ENCODE measurements at places on chromosomes 5 and 9.

DNA sequence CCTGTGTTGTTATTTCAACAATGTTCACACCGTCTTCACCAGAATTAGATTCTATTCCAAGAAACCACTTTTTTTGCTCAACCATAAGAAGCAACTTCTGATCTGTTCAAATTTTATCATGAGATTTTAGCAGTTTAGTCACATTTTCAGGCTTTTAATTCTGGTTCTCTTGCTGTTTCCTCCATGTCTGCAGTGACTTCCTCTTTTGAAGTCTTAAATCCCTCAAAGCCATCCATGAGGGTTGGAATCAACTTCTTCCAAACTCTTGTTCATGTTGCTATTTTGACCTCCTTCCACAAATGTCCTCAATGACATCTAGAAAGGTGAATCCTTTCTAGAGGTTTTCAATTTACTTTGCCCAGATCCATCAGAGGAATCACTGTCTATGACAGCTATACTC, 25.7 kb upstream of the ENTREP1 start:
- DNase-seq: no peak

GRCh38 chr5:79992891-79993657, 2.0 kb upstream of the MTX3 start:
- no peak for DNase-seq

- DNase-seq: no peak
Observed at GRCh38 chr9:37942621-37943344, 38.9 kb upstream of the SLC25A51 start.

DNA sequence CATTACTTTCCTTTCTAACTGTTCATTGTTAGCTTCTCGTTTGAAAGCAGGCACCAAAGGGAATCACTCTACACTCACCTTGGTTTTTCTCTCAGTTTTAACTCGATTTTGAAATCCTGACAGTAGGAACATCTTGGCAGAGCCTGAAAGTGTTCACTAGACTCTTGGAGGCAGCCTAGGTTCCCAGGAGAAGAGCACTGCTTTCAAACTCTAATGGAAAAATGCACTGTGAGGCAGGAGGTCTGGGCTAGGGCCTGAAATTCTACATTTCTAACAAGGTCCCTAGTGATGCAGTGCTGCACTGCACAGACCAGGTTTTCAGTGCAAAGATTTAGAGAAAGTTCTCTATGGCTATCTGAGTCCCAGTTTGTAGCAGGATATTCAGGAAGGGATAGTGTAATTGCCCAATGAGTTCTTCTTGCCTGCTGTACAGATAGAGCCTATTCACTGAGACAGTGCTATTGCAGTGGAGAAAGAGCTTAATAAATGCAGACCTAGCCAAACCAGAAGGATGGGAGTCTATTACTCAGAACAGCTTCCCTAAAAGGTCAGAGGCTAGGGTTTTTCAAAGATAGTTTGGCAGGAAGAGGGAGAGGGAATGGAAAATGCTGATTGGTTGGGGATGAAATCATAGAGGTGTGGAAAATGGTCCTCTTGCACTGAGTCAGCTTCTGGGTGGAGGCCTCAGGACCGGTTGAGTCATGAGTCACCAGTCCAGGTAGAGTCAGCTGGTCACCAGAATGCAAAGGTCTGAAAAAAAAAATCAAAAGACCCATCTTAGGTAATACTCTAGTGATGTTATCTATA, 153.9 kb downstream of the GPBP1 start:
- DNase-seq: no peak

- no peak for DNase-seq
Observed at GRCh38 chr5:88883059-88883835, at the start of gene MEF2C. MEF2C (minus strand) TSS chr5:88883184; CDS start chr5:88823788, 59,396 bp downstream.

GRCh38 chr5:90473396-90474234, 956 bp downstream of the MBLAC2 start:
- no peak for DNase-seq

- DNase-seq: no peak
Observed at GRCh38 chr9:28887188-28887884, 1314.1 kb upstream of the C9orf72 start.

- DNase-seq: no peak
Observed at GRCh38 chr9:120360046-120360445, 219.9 kb downstream of the CDK5RAP2 start.

DNA sequence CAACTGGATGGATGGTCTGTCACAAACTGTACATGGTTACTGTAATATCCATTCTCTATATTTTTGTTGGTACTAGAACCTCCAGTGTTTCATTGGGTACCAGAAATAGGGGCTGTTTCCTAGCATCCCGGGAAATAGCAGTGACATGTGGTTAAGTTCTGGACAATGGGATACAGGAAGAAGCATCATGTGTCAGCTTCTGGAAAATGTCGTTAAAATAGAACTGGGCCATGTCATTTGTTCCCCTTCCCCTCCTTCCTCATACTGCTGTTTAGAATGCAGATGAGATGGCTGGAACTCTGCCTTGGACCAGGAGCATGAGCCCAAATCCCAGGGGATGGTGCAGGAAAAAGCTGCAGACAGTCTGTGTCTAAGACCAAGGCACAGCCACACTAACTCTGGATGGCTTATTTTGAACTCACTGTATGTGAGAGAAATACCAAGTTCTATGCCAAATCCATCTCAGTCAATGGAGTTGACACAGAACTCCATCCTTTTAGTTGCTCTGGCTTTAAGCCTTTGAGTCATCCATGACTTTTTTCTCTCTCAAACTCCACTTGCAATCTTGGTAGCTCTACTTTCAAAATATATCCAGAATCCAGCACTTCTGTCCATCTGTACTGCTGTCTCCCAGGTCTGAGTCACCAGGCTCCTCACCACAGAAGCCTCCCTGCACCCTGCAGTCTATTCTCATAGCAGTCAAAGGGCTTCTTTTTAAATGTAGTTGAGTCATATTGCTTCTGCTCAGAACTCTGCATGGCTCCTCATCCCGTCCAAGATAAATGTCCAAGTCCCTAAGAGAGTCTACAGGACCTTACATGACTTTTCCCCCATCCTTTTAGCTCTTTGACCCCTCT, 184.2 kb downstream of the NSG2 start:
- no peak for DNase-seq

GRCh38 chr9:20028849-20029231, 240.0 kb upstream of the SLC24A2 start:
- DNase-seq: no peak

- no peak for DNase-seq
Observed at GRCh38 chr5:143354025-143354424, 49.5 kb downstream of the NR3C1 start.

DNA sequence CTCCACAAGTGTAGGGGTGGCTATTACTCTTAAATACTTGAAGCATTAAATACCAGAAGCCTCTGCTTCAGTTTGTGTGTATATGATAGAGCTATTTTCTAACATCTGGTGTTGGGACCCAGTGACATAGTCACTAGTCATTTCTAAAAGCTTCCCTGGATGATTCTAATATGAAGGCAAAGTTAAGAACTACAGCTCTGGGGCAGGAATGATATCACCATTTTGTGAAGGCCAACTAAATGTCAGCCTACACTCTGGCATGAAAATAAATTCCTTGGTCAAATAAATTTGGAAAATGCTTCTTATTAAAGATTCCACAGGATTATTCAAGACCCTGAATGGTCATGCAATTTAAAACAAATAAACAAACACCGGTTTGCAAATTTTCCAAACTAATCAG, 197.7 kb downstream of the PLK2 start:
- DNase-seq: no peak

- no peak for DNase-seq
Observed at GRCh38 chr5:100505984-100506670, 29.0 kb upstream of the FAM174A start.

- peak; percentile 59 for DNase-seq
Observed at GRCh38 chr5:131417240-131417869, 153.5 kb downstream of the CDC42SE2 start.

DNA sequence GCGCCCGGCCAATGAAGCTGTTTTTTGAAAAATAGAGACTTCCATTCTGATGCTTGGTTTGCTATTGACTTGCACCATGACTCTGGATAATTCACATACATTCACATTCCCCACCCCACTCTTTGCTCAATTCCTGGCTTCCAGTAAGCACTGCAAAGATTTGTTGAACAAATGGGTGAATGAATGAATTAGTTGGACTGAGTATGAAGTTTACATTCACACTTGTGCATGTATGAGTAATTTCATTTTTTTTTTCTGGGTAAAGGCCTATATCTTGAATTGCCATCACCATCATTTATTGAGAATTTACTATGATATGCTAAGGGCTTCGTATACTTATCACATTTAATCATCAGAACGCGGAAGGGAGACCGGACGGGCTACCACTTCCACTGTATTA, 13.8 kb upstream of the CCDC69 start:
- DNase-seq: no peak

- no peak for DNase-seq
Observed at GRCh38 chr5:14429101-14430050, 152.2 kb upstream of the OTULINL start.

GRCh38 chr9:4866239-4866969, 73.7 kb downstream of the RCL1 start:
- DNase-seq: no peak

- no peak for DNase-seq
Observed at GRCh38 chr9:110126986-110127864, 80.7 kb downstream of the C9orf152 start.

DNA sequence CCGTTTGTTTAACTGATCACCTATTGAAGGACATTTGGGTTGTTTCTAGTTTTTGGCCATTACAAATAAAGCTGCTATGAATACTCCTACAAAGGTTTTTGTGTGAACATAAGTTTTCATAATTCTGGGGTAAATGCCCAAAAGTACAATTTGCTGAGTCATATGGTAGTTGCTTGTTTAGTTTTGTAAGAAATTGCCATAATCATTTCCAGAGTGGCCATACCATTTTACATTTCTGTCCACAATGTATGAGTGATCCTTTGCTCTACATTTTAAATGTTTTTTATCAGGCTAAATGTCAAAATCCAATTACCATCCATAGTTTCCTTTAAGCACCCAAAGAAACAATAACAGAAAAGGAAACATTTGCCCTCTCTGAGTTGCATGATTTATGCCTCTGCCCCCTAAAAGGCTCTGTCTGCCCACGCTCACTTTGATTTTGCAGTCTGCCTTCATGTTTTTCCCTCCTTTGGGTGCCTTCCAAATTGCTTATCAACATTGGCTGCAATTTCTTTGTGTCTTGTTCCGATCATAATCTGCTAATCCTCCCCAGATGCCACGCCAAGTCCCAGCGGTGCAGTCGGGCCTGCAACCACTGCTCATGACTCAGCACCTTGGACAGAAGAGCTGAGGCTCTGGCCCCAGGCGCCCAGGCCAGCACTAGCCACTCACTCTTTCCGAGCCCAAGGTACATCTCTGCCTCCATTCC, 339.2 kb downstream of the PIK3R1 start:
- no peak for DNase-seq

DNA sequence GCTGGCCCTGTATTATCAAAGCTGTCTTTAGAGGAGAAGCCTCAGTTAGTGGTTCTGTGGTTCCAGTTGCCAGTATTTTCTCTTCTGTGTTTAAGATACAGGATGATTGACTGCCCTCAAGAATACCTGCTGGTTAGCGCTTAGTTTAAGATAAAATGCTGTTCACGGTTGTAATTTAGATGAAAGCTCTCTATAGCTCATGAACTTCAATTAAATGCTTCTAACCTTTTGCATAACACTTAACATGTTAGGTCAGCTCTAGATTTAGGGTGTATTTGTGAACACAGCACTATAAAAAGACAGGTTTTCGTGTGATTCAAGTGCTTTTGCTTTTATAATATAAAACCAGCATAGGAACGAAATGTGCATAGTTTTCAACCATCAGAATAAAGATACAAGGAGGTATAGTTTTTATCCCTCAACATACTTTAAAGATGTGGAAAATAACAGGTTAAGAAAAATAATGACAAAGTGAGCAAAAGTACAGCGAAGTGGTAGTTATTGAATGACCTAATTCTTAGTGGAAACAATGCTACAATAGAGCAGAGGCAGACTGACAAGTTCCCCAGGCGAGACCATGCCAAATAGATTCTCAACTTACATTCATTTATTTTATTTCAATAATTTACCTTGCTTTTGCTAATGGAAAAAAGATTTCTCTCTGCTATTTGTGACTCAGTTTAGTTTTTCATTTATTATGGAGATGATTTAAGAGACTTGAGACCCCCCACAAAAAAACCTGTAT, 602.6 kb upstream of the DMAC1 start:
- DNase-seq: no peak

- DNase-seq: no peak
Observed at GRCh38 chr5:98461485-98461884, 312.0 kb upstream of the RGMB start.

GRCh38 chr9:134391319-134392231, 65.3 kb downstream of the RXRA start:
- peak; percentile 41 for DNase-seq

GRCh38 chr5:95667061-95667618, 15.7 kb downstream of the SPATA9 start:
- DNase-seq: no peak

DNA sequence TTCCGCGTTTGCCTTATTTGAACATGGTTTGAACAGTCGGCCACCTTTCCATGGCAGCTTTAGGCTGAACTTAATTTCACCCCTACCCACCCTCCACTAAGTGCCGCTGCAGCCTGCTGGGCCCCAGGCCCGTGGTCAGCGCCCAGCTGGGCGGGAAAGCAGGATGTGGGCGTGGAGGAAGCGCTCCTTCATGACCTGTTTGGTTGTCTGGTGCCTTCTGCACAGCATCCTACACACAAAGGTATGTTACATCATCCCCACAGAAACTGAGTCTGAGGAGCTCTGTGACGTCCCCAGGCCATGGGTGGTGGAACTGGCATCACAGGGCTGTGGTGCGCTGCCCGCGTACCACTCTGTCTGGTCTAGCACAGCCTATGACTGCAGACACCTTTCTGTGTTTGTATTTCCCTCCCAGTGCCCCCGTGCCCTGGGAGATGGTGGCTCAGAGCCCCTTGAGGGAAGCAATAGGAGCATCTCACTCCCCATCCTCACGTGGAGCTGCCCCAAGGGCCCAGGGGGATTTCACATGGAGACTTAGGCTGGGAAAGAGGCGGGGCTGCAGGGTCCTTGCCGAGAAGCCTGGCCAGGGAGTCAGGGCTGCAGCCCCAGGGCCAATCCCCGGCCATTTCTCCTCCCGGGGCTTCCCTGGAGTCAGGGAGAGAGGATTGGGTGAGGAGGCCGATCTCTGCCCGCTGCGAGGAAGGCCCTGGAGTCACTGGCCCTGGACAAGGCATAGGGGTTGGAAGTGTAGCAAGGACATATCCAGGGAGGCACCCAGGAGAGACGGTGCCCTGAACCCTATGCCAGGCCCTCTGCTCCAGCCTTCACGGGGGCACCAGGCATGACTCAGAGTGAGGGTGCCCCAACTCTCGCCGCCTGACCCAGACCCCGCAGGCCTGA, 37.5 kb upstream of the SUSD3 start:
- DNase-seq: no peak

DNA sequence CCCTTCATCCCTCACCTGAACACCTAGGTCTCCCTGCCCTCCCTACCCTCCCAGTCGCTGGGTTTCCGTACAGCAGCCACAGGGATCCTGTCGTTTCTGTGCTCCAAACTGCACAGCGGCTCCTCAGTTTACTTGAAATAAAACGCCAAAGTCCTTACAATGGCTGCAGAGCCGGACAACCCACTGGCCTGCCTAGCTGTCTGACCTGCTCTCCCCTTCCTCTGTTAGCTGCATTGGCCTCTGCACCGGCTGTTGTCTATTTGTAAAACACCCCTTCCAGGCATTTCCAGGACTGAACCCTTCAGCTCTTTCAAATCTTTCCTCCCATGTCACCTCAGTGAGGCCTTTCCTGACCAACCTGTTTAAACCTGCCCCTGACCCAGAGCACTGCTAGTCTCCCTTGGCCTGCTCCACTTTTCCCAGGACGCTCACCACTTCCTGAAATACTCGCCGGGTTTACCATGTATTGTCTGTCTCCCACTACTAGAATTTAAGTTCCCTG, 9.1 kb upstream of the MGAT1 start:
- DNase-seq: no peak

GRCh38 chr5:27727254-27727653, 688.9 kb upstream of the CDH9 start:
- no peak for DNase-seq
